ENCODE measurements at places on chromosomes 16 and 17.

DNA sequence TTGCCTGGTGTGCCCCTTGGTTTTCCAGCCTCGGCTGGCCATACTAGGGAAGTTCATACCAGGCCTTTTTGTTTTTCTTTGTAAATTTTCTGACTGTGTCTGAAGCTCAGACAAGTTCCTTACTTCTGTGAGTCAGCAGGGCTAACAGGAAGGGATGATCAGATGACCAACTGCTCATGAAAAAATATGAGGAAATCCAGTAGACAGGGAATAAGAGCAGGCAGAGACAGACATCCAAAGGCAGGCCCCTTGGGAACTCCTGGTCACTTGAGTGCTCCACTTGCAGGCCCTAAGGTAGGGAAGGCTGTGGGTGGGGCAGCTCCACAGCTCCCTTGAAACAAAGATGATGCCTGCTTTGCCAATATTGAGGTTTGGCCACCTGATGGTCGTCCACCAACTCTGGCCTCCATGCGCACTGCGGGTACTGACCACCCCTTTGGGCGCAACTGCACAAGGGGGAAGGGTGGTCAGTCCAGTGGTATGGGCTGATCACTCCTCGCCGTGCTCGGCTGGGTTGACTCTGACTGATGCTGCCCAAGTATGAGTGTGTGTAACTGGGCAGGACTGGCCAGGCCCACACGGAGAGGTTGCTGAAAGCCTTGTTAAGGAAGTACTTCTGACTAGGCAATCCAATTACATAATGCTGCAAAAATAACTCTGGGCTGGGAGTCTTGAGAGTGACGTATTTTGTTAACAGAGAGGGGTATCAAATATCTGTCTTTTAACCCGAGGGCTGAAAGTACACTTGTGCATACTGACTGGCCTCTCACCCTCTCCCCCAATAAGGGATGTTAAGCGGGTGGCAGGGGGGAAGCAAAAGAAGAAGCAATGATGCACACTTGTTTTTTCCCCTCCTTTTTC lies 20.8 kb upstream of the ZFHX3 start:
- no peak for DNase-seq

DNA sequence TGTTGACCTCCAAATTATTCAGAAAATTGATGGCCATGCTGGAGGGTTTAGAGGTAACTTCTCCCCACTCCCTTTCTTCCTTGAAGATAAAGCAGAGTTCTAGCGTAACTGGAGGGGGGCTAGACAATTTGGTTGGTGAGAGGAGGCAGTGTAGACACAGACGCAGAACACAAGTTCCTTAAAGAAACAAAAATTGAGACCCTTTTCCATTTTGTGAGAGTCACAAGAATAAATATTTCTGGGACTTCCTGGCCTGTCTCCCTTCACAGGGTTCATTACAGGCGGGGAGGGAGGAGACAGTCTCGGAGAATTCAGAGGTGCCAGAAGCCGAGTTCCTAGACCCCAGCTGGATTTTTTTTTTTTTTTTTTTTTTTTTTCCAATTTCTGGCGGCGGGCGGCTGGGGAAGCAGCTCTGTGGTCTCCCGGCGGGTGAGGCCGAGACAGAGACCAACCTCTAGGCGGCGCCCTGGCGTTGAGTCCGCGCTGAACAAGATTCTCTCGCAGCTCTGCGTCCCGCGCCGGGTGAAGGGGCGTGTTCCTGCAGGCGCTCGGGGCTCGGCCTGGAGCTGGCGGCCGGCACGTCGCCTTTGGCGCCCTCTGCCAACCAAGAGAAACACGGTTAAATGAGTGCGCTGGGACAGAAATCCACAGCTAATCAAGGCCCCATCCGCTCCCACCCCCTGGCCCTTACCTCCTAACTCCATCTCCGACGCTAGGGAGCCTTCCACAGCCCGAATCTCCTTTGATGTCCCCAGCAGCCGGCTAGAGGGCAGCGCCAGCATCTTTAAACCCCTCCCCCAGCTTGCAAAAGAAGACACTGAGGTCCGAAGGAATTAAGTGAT lies 10.2 kb upstream of the HOXB9 start:
- DNase-seq, result peak; percentile 74

- DNase-seq, result peak; percentile 49
Measured at GRCh38 chr17:2796164-2797125, at the start of gene RAP1GAP2. TSS of gene RAP1GAP2 (plus strand) at chr17:2796438. CDS start at chr17:2796528, 90 bp downstream.

- no peak for DNase-seq
Measured at GRCh38 chr17:72861811-72862210, 230.7 kb downstream of the SLC39A11 start.

DNA sequence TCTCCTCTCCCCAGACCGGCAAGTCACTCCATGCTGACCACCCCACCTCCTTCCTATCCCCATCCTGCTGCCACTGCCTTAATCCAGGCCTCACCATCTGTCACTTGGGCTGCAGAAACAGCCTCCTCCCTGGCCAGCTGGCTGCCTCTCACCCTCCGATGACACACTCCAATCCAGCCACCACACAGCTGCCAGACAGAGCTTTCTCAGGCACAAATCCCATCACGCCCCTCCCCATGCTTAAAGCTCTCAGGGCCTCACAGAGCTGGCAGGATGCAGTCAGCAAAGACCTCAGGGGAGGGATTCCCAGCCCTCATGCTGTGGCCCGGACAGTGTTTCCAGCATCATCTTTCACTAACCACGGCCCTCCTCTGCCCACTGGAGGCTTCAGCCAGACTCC lies 13.7 kb downstream of the CAMKK1 start:
- no peak for DNase-seq

DNA sequence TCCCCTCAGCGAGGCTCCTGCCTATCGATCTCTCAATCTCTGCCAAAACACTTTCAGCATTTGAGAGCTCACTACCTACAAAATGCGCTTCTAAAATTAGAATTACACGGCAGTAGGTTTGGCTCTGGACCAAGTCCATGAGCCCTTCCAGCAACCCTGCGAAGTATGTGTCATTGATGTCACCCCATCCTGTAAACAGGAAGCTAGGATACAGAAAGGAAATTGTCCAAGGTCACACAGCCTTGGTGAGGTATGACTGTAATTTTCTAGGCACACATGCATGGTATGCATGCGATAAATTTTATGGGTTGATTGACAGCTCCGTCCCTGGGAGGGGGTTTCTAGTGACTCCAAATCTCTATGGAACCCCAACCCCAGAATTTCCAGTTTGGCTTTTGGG lies 330.3 kb upstream of the CDH5 start:
- DNase-seq, result no peak

- no peak for DNase-seq
Measured at GRCh38 chr16:23132775-23133463, 16.3 kb downstream of the USP31 start.

DNA sequence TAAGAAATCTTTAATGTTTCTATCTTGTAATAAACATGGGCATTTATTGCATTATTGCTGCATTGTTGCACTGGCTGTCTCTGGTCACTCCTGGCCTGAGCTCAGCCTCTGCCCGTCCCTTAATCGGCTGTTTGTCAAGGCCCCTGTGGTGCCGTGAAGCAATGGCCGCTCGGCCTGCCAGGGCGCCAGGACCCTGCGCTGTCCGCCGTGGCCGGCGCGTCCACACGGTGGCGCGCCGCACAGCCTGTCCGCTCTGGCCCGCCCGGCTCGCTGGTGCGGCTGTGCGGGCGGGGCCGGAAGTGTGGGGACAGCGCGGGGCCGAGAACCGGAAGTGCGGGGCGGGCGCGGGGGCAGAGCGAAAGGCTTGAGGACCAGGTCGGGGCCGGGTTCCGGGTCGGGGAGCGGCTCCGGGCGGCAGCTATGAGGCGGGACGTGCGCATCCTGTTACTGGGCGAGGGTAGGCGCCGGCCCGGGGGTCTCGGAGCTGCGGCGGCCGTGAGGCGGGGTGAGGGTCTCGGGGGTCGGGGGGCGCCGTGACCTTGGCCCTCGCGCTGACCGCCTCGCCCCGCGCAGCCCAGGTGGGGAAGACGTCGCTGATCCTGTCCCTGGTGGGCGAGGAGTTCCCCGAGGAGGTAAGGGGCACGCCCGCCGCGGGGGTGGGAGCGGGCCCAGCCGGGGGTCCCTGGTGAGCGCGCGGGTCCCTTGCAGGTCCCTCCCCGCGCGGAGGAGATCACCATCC lies at the start of gene RHOT2:
RHOT2 (plus strand) TSS at position 353 of the 739 bp plus-strand sequence; CDS start at position 421, 68 bp downstream.
- DNase-seq, result peak; percentile 96

DNA sequence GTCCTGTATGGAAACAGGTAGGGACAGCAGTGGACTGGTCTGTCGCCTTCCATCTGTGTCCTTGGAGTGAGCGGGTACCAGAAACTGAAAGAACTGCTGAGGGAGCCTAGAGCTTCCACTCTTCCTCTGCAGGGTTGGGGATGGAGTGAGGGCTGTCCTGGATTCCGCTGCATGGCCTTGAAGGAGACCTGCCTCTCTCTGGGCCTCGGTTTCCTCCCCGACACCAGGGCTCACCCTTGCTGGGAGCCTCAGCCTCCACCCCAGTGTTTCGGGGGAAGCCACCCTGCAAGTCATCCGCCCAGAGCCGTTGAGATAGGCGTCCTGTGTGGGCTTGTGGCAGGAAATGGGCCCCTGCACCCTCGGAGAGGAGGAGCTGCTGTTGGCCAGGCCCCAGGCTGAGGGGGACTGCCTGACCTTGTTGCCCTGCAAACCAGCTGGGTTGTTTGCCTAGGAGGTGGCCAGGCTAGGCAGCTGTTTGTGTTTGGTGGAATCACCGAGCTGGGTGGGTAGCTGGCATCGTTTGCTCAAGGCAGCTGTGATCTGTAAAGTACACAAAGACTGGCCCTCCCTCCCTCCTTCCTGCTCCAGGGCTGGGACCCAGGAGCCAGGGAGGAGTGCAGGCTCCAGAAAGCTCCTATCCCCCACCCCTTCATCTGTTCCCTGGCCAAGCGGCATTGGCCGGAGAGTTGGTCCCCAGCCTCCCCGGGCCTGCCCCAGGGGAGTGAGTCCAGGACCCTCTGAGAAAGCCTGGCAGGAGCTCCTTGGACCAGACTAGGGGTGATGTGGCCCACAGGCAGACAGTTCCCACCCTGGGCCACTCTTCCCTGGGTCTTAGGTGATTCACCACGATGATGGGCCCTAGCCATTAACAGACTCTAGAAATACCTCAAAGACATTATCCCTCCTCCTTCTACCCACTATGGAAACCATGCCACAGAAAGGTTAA lies 1.3 kb downstream of the RAB37 start:
- DNase-seq, result peak; percentile 68

DNA sequence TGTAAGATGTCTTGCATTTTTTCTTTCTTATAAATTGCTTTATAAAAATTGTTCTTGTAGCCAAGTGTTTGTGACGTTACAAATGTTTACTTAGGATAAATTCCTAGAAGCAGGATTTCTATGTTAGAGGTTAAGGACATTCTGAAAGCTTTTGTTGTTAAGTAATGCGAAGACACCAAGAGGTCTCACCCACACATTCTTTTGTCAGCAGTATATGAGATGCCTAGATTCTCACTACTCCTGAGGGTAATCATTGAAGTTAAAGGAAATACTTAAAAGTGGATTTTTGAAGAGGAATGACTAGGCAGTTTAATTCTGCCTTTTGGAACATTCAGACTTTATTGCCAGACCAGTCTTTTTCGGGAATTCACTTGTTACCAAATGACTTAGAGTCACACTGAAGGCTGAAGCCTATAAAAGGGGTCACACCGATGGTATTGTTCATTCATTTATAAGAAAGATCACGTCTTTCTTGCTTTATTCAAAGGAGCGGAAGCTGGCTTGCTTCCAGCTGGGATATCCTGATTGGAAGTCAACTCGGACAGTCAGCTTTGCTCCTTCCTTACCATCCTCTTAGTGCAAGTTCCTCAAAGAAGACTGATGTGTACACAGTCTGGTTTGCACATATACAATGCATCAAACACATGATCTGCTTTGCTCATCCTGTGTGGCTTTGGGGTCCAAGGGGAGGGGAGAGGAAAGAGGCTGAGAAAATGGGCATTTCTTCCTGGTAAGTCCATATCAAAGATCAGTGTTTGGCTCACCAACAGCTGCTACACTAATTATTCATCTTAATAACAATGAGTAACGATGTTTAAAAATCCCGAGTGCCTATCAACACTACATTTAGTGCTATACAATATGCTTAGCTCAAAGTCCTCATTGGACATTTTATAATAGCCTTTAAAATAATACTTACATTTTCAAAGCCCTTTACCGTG lies 160.0 kb downstream of the MAP2K6 start:
- DNase-seq, result no peak

DNA sequence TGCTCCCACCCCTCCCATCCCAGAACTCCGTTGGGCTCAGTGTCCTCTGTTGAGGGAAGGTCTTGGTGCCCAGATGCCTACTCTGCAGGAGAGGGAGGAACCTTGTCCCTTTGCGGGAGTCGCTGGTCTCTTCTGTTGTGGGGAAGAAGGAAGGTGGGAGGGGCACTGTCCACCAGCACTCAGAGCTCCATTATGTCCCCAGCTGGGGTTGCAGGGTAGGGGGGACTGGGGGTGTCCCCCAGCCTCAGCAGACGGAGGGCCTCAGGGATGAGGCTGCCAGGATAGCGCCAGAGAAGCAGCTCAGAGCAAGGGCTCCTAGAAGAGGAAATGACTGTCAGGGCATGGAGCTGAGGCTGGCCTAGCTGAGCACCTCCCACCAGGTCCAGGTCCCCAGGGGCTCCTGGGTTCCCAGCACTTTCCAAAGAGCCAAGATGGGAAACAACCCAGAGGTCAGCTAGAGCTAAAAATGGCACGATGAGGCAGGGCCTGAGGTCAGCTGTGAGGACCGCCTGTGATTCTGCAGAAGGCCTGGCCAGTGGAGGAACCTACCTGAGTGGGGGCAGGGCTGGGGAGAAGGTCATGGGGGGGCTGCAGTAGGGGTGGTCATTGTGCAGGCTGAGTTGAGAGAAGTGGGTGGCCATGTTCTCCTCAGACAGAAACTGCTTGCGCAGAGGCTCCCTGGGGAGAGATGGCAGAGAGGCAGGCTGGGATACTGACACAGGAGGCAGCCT lies 893 bp downstream of the HCFC1R1 start:
- DNase-seq, result no peak

GRCh38 chr16:66551348-66551759 lies 1.0 kb upstream of the CKLF start:
- peak; percentile 53 for DNase-seq

GRCh38 chr16:87463722-87464690 lies 28.8 kb downstream of the ZCCHC14 start:
- peak; percentile 26 for DNase-seq

- no peak for DNase-seq
Measured at GRCh38 chr16:10965440-10966061, 21.2 kb downstream of the CLEC16A start.

DNA sequence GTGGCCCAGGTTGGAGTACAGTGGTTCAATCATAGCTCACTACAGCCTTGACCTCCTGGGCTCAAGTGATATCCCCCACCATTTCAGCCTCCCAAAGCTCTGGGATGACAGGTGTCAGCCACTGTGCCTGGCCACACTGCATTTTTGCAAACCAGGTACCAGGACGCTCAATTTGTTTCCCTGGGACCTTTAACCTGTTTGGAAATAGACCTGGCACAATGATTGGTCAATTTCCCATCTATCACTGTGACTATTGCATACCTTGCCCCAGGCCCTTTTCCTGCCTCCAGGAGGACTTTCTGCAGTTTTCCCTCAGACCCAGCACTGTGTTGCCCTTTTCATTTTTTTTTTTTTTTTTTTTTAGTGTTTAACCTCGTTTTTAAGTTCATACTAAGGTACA lies 11.1 kb upstream of the FUS start:
- DNase-seq, result no peak

Measured in stimulated activated CD4-positive, alpha-beta T cell treated with anti-CD3 and anti-CD28 coated beads, Interleukin-4, amount 100 ng/mL, for 1 hour (primary cell).